GM18507 (cell line): ENCODE measurements at places on chromosomes 7 and 10.

GRCh38 chr7:44382459-44383265, 57.3 kb upstream of the CAMK2B start:
- no peak for DNase-seq

DNA sequence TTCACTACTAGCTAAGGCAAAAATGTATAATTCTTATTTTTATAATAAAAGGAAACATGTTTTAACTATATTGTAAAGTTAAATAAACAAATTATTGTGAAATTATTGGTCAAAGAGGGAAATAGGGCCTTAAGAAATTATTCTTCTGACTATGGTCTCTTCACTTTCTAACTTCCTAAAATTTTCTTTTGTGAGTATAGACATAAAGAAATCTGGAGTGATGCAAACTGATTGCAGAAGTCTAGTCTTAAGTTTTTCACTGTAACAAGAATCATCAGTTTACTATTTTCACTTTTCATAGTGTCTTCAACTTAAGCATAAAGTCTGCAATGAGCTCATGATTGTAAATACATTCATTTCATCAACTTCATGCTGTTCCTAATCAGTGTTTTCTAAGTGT, 525.4 kb downstream of the TFEC start:
- no peak for DNase-seq

DNA sequence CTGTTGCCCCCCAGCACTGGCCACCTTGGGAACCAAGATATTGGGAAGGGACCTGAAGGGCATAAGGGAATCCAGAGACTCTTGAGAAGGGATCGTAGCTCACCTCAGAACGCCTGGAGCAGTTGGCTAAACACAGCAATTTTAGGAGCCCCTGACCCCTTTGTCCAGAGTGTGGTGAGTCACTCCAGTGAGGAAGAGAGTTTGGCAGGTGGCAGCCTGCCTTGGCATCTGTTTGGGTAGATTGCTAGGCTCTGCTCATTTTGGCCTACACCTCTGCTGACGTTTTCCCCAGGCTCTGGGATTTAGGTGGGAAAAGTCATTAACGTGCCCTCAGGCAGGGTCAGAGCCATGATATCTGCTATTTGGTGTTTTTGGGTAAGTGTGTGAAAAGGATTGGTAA, 100.6 kb downstream of the GRB10 start:
- DNase-seq: no peak

GRCh38 chr10:56585447-56586171, 224.6 kb upstream of the ZWINT start:
- no peak for DNase-seq

DNA sequence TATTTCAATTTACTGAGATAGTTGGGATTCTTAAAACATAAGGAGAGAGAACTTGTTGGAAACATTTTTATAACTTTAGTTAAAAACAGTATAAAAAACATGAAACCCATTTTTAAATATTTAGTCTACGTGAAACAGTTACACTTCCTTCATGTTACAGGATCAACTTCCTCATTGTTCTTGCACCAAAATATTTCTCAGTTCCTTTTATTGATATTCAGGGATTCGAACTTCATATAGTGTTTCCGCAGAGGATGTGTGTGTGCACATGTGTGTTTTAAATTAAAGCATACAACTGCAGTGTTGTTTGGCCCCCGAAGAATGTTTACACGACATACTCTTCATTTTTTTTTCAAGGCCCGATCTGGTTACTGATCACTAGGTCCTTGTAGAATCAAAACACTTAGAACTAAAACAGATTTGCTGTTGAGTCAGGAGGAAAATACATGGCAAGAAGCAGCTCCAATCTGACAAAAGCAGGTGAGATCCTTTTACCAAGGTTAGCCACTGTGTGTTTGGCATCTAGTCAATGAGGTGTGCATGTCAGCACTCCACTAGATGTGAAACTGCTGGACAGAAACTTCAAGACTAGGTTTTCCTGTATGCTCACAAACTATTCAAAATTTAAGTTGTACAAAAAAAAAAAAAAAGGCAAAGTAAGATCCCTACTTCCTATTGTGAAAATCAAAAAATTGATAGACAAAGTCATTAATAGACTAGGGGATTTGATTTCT, 60.4 kb downstream of the INSYN2A start:
- no peak for DNase-seq

- DNase-seq: no peak
Observed at GRCh38 chr7:96303105-96303685, 18.7 kb downstream of the SLC25A13 start.

DNA sequence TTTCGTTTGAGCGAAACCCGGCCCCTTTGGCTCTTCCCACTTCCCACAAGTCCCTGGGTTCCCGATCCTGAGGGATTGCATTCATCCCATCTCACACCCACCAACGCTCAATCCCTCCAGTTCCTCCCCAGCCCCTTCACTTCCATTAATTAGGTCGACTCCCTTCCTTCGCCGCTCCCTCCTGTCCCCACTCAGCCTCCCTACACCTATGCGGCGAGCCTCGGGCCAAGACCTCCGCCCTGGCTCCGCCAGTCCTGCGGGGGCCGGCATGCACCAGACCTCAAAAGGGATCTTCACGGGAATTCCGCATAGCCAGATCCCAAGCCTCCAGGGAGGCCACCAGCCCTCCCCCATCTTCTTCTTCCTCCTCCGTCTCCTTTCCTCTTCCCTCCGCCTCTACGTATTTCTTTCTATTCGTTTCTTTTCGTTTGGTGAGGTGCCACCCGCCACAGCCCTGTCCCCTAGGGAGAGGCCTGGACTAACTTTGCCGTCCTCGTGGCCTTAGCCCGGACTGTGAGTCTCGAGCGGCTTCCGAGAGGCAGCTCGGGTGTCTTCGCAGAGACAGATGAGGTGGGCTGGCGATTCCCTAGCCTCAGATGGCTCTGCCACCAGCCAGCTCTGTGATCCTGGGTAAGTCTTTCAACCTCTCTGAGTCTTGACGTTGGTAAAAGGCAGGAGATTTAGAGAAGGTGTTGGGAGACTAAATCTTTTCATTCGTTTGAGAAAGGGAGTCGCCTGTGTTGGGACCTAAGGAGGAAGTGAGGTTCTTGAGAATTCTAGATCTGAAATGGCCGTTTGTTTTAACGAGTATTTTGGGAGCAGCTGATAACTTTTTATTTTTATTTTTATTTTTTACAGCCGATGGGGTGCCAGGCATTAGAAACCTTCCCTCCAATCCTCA, 8.1 kb upstream of the LBX1 start:
- no peak for DNase-seq

DNA sequence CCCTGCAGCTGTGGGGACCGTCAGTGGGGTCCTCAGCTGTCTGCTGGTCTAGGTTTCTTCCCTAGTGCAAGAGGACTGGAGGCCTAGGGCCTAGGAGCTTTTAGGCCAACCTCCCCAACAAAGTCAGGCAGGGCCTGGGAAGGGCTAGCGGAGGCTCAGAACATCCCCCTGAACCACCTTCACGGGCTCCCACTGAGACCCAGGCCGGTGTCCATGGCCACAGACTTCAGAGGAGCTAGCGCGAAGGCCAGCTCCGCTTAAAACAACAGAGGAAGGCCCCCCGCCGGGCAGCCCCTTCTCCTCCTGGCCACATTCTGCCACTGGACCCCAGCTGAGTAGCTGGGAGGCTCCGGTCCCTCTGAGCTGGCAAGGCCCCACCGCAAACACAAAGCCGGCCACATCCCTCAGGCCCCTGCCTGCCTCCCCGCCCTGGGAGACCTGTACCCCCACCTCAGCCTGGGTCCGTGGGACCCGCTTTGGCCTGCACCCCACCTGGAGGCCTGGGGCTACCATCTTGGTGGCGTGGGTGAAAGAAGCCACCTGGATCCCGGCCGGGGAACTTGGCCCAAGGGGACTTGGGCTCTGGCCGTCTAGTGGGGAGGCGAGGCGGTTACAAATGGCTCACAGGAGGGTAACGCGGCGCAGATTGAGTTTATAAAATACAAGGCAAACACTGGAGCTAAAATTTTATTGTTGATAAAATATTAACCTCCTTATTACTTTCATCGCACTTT, 5.4 kb upstream of the UNCX start:
- no peak for DNase-seq

GRCh38 chr7:2000746-2001321, 231.9 kb downstream of the MAD1L1 start:
- no peak for DNase-seq

- DNase-seq: no peak
Observed at GRCh38 chr10:50552771-50553535, 70.8 kb downstream of the SGMS1 start.

DNA sequence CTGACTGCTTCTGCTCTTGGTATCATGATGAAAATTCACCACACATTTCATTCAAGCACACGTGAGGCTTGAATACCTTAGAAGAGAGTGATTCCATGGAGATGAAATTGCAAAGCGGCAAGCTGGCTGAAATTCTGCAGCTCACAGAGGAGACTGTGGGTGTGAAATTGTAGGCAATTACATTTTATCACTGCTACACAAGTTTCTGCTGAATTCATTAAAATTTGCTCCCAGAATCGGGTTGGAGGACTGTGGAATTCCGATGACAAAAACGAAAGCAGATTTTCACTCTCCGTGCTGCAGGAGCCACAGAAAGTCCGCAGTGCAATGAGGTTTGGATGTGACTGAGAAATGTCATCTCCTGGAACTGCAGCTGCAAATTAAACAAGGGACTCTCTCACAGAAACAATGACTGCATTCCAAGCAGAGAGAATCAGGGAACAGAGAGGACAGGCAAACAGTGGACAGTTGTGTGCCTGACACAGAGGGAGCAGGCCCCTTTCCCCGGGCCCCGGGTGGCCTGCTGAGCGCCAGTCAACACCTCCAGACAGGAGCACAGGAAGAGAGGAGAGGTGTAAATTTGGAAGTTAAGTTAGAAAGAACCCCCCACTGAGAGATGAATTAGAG, 109.1 kb downstream of the C10orf90 start:
- no peak for DNase-seq

GRCh38 chr7:106858618-106859532, 6.2 kb upstream of the PIK3CG start:
- DNase-seq: no peak

DNA sequence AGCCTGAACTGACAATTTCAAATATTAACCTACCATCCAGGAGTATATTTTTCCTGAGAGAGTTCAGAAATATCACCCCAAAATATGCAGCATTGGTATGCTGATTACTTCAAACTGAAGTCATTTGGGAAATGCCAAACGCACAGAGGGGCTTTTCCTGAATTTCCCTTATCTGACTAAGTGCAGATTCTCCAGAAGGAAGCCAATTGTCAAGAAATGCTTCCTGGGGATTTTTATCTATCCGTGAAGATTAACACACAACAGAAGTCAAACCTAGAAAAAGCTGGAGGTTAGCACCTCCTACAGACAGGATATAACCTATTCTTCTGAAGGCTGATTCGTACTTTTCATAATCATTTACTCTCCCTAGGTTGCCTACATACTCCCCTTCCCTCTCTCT, 91.0 kb downstream of the AKR1D1 start:
- no peak for DNase-seq

DNA sequence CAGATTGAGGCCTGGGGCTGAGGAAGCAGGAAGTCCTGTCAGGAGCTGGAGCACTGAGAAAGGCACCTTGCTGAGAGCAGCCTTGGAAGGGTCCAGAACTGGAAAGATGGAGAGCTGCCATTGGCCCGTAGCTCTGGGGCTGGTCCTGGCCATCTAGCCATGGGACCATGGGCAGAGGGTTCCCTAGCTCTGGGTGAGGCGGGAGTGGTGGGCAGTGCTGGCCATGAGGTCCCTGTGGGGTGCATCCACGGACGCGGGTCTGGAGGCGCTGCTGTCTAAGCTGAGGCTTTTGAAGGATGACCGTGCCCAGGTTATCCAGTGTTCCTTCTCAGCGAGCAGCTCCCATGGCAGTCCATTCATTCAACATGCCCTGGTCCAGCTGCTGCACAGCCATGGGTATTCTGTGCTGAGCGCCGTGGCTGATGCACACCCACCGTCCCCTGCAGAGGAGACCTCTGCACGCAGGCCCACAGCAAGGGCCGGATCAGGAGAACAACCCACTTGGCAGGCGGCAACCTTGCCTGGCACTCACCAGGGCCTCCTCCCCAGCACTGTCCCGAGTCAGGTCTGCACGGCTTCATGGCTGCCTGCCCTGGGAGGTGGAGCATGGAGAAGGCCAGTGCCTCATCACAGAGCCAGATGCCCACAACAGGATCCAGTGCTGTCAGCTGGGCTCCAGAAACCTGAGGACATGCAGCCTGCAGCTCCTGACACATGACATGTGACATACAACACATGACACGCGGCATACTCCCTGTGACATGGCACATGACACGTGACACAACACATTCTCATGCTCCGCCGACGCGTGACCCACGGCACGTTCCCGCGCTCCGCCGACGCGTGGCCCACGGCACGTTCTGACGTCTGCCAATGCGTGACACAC, 121.9 kb downstream of the INPP5A start:
- DNase-seq: no peak

DNA sequence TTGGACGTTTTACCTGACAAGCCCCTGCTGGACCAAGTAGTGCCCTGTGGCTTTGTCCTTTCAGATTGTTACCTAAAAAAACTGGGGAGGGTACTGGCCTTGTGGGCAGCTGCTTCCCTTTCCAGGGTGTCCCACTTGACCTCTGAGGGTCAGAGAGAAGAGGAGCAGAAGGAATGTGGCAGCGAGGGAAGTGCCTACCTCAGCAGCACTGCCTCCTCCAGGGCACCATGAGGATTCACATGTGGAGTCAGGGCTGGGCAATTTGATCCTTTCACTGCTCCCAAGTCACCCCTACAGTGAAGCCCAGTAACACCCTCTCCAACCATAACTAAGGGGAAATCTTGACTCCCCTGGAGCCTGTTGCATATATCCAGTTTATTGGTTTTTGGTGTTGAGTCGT, 64.6 kb downstream of the ITGB1 start:
- no peak for DNase-seq
